Ascending aorta (tissue), 2 donors: ENCODE measurements at places on chromosomes 12 and 14.
A peak's percentile ranks its signal among the peaks of the same experiment; 100 is the strongest.

DNA sequence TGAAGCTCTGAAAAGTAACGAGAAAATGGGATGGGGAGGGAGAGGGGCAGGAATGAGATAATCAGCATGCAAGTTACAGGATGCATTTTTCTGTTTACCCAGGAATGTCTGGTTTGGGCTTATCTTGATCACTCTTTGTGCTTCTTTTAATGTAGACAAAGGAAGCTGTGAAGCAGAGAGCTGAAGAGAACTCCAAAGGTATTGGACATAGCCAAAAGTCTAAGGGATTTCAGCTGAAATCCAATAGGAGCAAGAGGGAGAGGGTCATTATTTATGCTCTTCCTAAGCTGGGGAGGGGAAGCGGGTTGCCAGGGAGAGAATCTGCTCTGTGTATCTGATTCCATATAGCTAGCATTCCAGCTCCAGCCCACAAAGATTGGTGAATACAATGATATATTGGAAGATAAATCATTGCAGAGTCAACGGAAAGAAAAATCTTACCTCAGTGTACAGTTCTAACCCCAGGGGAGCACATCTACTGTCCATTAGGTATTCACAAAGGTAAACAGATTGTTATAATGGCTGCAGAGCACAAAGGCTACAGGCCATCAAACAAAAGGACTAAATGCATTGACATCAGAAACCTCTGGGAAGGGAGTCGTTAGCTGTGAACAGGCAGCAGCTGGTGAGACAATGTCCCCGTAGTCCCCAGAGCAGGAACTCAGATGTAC, 61.0 kb upstream of the PELI2 start:
- DNase-seq = no peak

DNA sequence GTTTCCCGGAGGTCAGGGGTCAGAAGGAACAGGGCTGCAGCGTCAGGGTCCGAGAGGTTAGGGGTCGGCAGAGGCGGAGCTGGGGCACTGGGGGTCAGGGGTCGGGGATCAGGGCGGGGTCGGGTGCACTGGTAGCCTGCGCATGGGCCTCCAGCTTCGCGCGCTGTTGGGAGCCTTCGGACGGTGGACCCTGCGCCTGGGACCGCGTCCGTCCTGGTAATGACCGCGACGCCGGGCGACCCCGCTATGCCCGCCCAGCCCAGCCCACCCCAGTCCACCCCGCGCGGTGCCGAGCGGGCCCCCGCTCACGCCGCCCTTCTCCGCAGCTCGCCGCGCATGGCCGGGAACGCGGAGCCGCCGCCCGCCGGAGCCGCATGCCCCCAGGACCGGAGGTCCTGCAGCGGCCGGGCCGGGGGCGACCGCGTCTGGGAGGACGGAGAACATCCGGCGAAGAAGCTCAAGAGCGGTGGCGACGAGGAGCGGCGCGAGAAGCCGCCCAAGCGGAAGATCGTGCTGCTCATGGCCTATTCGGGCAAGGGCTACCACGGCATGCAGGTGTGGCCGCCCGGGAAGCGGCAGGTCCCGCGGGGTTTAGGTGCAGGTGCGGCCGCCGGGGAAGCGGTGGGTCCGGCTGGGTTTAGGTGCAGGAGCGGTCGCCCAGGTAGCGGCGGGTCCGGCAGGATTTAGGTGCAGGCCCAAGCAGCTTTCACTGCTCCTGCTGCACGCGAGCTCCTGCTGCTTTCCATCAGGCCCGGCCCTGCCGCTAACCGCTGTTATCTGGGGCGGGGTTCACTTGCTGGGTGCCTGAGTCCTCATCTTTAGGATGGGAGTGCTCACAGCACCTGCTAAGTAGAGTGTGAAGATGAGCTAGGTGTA, 743 bp downstream of the PUS1 start:
- DNase-seq = no peak

DNA sequence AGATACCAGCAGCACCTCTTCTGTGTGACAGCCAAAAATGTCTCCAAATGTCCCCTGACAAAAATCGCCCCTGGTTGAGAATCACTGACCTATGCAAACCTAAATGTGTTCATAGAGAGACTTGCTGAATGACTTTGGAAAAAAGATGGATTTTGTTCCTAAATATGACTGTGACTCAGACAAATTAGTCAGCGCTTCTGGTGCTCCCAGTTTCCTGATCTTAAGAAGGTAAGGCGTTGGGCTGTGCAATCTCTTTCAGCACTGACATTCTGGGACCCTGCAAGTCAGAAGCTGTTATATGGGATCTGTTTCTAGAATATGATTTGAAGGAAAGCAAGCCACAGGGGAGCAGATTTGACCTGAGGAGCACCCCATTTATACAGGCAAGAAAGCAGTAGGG, 90.6 kb upstream of the PWP1 start:
- DNase-seq = no peak

DNA sequence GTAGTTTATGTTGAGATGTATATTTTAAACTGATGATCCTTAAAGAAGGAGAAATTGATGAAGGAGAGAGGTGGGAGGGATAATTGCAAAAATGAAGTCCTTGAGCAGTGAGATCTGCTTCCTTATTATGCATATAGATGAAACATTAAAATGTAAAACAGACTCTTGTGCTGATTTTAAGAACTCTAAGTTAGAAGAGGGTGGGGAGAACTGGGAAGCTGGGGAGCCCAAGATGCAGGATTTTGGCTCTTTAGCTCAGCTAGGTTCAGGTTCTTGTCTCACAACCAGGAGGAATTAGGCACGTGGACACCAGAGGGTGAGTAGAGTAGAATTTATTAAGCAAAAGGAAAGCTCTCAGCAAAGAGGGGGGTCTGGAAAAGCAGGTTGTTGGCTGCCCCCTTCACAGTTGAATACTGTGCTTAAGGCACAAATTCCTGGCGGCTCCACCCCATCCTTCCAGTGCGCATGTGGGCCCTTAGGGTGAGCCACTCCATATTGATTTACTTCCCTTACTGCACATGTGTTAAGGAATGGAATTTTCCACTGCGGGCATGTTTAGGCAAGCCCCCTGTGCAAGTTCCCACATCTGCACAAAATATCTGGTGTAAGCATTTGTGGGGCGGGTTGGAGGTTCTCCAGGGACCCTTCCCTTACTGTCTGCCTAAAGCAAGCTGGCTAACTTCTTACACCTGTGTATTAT, 141.9 kb downstream of the BICD1 start:
- DNase-seq = no peak

GRCh38 chr12:12008232-12008850, 62.4 kb upstream of the BCL2L14 start:
- DNase-seq = no peak

GRCh38 chr12:19095756-19096480, 33.6 kb upstream of the PLEKHA5 start:
- DNase-seq = no peak

GRCh38 chr12:65756956-65757511, 67.2 kb upstream of the HMGA2 start:
- DNase-seq = no peak

- no peak for DNase-seq
Measured at GRCh38 chr14:103393070-103393469, 7.9 kb downstream of the MARK3 start.

DNA sequence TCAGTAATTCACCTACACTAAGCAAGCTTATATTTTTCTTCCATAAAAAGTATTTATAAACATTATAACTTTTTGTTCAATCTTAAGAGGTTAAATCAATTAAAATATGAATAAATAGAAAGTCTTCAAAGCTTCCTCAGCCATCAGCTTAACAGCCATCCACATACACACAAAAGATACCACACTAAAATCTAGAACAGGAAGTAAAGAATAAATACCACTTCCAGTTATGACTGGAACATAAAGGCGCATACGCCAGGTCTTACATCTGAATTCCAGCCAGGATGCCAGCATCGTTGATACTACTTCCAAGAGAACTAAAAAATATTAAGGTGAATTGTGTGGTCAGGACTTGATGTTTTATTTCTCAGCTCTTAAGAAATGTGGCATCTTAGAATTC, 17.0 kb downstream of the SIX1 start:
- DNase-seq = no peak

DNA sequence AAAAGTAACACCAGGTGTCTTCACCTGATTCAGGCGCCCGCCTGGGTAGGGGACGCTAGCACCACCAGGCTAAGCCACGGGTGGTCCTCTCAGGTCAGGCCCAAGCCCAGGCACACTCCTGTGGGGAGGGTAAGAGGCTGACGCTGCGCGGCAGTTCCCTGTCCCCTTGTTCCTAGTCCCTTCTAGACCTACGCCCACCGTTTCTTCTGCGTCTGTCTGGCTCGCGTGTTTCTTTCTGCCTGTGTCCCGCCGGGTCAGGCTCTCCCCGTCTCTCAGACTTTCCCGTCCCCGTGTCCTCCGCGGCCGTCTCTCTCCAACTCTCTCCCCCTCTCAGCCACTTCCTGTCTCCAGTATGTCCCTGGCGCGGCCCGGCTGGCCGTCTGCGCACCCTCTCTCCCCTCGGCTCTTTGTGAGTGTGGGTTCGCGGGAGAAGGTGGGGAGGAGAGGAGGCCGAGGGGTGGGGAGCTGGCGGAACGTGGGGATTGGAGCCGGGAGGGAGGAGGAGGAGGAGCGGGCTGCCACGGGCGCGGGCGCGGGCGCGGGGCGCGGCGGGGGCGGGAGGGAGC, 3.1 kb upstream of the TNS2 start:
- peak; percentile 80 for DNase-seq

DNA sequence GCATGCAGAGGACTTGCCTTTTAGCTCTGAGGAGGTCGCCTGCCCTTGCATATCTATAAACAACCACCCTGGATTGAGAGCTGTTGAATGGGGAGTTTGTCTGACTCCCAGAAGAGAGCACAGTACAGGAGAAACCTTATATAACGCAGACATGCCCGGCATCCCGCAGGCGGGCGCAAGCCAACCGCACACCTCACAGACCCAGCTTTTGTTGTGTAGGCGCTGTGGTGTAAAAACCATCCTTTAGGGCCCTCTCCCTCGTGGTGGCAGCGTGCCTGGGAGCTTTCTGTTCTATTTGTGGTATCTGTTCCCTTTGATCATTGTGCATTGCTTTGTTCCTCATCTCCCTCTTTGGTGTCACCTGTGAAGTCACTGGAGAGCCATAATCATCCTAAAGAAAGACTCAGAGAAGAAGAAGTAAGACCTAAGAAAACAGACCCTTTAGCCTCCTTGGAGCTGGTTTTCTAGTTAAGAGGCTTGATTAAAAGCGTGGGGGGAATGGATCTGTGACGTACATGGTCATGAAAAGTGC, 77.7 kb downstream of the ETV6 start:
- no peak for DNase-seq
